ENCODE measurements at places on chromosomes 4 and X.
A peak's percentile ranks its signal among the peaks of the same experiment; 100 is the strongest.

DNA sequence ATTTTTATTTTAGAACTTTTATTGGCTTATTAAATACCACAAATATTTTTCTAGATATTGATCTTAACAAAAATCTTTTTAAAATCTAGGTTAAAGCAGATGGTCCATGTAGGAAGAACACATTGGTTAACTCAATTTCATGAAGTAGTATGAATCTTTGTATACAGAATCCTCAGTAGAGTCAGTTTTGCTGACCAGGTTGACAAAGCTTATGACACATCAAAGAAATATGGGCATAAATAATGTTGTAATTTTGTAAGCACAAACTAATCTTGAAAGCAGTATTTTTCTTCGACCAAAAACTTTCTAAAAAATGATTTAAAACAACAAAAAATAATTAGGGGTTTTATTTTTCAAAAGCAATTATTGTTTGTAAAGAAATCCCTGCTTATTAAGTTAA is 479.3 kb upstream of the PCDH10 start:
- DNase-seq = no peak

DNA sequence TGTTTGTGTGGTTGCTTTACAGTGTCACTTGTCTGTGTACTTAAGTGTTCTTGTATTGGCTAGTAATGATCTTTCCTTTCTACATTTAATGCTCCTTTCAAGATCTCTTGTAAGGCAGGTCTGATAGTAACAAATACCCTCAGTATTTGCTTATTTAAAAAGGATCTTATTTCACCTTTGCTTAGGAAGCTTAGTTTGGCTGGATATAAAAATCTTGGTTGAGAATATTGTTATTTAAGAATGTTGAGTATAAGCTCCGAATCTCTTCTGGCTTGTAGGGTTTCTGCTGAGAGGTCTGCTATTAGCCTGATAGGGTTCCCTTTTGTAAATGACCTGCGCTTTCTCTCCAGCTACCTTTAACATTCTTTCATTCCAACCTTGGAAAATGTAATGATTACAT is 35.7 kb downstream of the LCORL start:
- DNase-seq = no peak

DNA sequence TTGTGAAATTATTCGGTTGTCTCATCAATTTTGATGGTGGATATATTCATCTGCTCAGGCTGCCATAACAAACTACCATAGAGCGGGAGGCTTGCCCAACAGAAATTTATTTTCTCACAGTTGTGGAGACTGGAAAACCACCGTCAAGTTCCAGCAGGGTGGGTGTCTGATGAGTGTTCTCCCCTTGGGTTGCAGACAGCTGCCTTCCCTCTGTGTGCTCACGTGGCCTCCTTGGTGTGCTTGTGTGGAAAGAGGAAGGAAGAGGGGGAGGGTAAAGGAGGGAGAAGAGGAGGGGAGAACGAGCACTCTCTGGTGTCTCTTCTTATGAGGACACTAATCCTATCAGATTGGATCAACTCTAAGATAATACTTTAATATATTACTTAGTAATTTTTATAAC is 123.8 kb upstream of the TEX13D start:
- no peak for DNase-seq

GRCh38 chr4:88828842-88829571 is 131.4 kb upstream of the NAP1L5 start:
- no peak for DNase-seq

- no peak for DNase-seq
These were observed 117.1 kb downstream of the HNRNPD start for GRCh38 chr4:82256718-82257117.

GRCh38 chrX:65821721-65822496 is 154.5 kb downstream of the MSN start:
- no peak for DNase-seq

- DNase-seq = no peak
These were observed 195.3 kb upstream of the LNX1 start for GRCh38 chr4:53786632-53787031.

DNA sequence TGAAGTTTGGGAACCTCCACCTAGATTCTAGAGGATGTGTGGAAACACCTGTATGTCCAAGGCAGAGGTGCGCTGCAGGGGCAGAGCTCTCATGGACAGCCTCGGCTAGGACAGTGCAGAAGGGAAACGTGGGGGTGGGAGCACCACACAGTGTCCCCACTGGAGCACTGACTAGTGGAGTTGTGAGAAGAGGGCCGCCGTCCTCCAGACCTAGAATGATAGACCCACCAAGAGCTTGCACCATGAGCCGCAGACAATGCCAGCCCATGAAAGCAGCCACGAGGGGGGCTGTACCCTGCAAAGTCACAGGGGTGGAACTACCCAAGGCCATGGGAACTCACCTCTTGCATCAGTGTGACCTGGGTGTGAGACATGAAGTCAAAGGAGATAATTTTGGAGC is 274.5 kb upstream of the FMR1 start:
- DNase-seq = no peak

GRCh38 chrX:73647212-73647611 is 84.2 kb downstream of the CHIC1 start:
- DNase-seq = no peak

DNA sequence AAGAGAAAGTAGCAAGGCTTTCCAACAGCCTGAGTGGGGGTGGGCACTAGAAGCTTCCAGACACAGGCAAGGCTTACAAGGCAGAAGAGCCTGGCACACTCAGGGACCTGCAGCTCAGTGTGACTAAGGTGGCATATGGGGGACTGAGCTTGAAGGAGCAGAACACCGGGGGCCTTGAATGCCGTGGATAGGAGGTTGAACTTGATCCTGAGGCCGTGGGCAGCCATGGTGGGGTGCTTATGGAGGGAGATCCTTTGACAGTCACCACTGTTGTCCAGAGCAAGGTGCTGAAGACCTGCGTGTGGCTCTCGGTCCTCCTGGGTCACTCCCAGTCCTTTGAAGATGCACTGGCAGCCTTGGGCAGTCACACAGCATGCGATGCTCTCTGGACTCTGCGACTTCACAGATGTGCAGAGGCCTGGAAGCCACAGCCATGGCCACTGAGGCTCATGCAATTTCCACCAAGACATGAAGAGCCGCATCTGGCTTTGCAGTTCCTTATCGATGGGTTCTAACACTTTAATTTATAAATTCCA is 18.3 kb downstream of the C4orf50 start:
- DNase-seq = no peak

DNA sequence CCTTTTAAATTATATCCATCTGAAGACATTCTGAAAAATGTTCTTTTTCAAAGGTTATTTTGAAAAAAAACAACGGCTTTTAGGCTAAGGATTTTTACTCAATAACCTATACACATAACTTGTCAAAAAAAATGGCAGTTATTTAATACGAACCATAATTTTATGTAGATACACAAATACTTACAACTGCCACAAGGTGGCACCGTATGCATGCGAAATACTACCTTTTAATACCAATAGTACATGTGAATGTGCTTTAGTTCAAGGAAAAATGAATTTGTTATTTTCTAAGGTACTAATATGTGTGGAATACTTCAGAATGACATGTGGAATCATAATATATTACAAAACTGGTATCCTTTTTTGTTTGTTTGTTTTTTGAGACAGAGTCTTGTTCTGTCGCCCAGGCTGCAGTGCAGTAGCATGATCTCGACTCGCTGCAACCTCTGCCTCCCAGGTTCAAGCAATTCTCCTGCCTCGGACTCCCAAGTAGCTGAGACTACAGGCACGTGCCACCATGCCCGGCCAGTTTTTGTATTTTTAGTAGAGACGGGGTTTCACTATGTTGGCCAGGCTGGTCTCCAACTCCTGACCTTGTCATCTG is 4.6 kb upstream of the MAD2L1 start:
- peak; percentile 63 for DNase-seq

- no peak for DNase-seq
These were observed 1.1 kb upstream of the HTATSF1 start for GRCh38 chrX:136496186-136496763.

DNA sequence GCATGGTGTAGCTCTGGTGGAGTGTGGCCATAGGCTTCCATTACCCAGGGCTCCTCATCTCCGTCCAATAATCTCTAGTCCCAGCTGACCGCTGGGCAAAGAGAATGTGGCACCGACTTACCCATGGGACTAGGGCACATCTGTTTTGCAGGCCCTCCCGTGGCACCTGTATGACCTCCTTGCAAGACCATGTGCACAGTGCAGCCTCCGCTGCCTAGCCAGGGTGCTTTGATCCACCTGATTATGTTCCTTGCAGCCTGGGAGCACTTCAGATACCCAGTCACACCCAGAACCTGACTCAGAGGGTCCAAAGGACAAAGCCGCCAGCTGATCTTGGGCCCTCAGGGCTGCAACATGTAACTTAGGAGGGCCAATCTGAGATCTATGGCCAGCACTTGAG is 84.8 kb downstream of the PCDH10 start:
- DNase-seq = no peak

GRCh38 chrX:11180571-11180970 is 69.4 kb downstream of the HCCS start:
- DNase-seq = no peak

- no peak for DNase-seq
These were observed 76.7 kb upstream of the GALNT7 start for GRCh38 chr4:173091958-173092357.

GRCh38 chrX:17361620-17362019 is 13.4 kb upstream of the NHS start:
- DNase-seq = no peak

Measured in stromal cell of bone marrow (primary cell).